ENCODE measurements at places on chromosomes 1 and 21.
A peak's percentile ranks its signal among the peaks of the same experiment; 100 is the strongest.

GRCh38 chr21:37292941-37293340 is 25.8 kb upstream of the VPS26C start:
- no peak for DNase-seq

DNA sequence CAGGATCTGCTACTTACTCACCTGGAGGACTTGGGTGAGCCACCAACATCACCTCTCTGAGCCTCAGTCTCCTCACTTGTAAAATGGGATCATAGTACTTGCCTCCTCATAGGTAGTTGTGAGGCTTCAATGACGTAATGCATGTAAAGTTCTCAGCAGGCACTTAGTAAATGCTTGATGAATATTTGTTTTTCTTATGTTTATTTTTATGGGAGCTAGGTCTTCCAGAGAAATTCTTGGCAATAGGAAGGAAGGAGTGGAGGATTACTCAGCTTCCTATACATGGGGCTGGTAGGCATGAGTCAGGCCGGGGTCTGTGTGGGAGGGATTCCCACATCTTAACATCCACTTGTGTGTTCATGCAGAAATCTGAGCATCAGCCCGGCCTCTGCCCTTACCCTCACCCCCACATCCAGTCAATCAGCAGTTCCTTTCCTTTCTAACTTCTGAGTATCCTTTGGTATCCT is 95.4 kb upstream of the USP24 start:
- DNase-seq = no peak

GRCh38 chr1:53585129-53585528 is 125.9 kb downstream of the DMRTB1 start:
- peak; percentile 20 for DNase-seq

DNA sequence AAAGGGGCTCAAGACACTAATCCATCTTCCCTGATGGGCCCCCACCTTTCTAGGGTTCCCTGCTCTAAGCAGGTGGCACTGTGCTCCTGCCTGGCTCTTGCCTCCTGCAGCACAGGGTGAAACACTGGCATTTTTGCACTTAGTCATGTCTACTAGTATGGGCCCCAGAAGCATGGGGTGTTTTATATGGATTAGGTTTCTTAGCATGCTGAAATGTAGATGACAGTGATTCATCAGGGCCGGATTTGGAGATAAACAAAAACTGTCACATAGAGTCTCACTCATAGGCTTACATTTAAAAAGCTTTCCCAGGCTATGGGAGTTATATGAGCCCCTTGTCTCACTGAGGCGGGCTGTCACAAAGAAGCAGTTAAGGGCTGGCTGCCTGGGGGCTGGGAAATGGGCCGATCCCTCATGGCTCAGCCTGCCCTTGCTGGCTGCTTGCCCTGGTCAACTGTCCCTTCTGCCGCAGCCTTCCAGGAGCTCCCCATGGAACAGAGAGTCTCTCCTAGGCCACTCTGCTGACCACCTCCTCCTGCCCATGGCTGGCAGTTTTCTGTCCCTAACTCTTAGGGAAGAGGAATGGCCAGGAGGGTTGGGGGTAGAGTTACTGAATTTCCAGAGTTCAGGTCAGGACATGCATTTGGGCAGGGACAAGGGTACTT is 6.5 kb downstream of the GALNT2 start:
- DNase-seq = no peak

GRCh38 chr1:109047339-109047738 is 5.4 kb upstream of the WDR47 start:
- DNase-seq = no peak

GRCh38 chr1:18970762-18971161 is 14.3 kb upstream of the IFFO2 start:
- no peak for DNase-seq

DNA sequence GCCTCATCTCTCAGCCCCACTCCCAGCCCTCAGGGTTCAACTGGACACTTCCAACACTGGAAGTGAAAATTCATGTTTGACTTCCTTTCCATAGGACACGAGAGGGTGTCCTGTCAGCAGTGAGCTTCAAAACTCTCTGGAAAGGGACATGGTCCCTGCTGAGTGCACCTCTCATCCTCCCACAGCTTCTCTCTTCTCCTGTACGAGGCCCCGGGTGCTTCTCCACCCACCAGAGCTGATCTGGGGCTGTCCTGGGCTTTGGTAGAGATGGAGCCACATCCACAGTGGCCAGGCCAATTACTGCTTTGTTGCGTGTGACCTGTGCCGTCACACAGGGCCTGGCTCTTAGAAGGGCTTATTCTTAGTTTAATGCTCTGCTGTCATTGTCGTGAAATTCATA is 182.3 kb downstream of the RRAGC start:
- no peak for DNase-seq

DNA sequence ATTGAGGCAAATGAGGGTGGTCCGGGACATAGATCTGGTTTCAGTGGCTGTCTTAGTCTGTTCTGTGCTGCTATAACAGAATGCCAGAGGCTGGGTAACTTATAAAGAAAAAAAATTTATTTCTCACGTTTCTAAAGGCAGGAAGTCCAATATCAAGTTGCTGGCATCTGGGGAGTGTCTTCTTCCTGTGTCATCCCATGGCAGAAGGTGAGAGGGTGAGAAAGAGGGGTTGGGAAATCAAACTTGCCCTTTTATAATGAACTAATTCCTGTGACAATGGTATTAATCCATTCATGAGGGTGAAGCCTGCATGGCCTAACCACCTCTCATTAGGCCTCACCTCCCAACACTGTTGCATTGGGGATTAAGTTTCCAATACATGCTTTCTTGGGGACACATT is 3.7 kb upstream of the FGGY start:
- no peak for DNase-seq

GRCh38 chr1:7754234-7754633 is 16.9 kb upstream of the VAMP3 start:
- DNase-seq = no peak

DNA sequence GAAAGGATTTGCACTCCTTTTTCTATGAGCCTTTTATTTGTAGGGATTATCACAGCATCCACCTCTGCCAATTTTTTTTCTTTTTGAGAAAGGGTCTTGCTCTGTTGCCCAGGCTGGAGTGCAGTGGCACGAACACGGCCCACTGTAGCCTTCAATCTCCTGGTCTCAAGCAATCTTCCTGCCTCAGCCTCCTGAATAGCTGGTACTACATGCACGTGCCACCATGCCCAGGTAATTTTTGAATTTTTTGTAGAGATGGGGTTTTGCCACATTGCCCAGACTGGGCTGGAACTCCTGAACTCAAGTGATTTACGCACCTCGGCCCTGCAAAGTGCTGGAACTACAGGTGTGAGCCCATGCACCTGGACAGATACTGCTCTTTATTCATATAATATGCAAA is 2.1 kb downstream of the SAMSN1 start:
- no peak for DNase-seq

DNA sequence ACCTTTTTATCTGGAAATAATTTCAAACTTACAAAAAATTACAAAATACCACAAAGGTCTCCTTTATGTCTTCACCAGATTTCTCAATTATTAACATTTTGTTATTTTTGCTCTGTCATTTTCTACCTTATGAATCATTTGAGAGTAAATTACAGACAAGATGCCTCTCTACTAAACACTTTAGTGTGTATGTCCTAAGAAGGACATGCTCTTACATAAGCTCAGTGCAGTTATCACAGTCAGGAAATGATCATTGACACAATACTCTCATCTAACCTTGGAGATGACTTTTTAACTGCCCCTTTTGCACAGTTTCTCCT is 378.9 kb upstream of the RUNX1 start:
- no peak for DNase-seq

DNA sequence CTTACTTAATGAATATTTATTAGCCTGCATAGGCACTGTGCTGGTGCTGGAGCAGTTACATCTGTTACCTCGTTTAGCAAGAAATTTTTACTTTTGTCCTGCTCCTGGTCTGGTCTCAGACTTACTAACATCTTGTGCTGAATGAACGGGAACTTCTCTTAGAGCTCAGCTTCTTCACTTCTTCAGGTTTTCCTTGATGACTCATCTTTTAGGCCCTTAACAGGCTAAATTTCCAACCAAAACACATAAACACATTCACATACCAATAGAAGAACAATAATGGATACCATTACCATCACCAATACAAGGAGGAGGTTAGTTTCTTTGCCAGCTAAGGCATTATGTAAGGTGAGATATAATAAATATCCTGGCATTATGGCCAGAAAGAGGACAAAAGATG is 68.9 kb downstream of the IFI44 start:
- no peak for DNase-seq

- DNase-seq = peak; percentile 42
These were observed 189.3 kb downstream of the SLC35F3 start for GRCh38 chr1:234093741-234094140.

DNA sequence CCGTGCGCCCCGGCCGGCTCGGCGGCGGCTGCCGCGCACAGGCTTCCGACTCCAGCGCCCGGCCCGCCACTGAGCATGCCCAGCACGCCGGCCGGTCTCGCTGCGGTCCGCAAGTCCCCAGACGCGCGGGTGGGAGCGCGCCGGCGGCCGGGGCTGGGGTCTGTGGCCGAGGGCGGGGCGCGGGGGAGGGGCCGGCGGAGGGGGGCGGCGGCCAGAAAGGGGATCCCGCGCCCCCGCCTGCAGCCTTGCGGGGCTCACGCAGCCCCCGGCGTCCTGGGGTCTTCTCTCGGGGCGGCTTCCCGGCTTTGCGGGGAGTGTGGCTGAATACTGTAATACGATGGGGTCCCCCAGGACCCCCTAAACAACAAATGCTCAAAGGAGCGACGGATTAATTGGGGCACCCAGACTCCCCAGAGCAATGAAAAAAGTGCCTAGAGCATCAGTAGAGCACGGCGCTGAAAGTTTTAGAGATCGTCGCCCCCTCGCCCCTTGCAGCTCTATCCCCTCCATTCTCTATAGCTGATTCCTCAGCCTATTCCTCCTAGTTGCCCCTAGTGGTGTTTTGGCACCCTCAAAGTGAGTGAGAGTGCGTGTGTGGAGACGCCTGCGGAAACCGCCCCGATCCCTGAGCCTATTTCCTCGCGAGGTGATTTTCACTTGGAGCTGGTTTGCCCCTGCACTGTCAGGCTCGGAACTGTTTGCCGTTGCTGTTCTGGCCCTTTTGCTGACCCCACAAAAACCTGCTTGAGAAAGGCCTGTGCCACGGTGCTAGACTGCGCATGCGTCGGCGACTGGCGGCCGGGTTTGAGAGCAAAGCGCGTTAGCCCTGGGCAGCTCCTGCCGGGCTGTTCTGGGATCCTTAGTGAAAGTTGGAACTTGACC is at the start of gene VAV3:
VAV3 (minus strand) TSS at position 71 of the 882 bp plus-strand sequence. CDS start 311 bp downstream, outside the sequence.
- DNase-seq = peak; percentile 93
